CD4-positive, CD25-positive, alpha-beta regulatory T cell (primary cell): ENCODE measurements at places on chromosomes 13 and 19. TPM values are rescaled to one million over a fixed set of nuclear protein-coding genes. Genes with fewer than 3 reads are reported as not detected.

Gene ZNF793
- 2.2 TPM for polyA plus RNA-seq

Gene ELSPBP1
- not detected for polyA plus RNA-seq

GRCh38 chr19:30303131-30303654 lies 69.0 kb upstream of the ZNF536 start:
- no peak for DNase-seq

DNA sequence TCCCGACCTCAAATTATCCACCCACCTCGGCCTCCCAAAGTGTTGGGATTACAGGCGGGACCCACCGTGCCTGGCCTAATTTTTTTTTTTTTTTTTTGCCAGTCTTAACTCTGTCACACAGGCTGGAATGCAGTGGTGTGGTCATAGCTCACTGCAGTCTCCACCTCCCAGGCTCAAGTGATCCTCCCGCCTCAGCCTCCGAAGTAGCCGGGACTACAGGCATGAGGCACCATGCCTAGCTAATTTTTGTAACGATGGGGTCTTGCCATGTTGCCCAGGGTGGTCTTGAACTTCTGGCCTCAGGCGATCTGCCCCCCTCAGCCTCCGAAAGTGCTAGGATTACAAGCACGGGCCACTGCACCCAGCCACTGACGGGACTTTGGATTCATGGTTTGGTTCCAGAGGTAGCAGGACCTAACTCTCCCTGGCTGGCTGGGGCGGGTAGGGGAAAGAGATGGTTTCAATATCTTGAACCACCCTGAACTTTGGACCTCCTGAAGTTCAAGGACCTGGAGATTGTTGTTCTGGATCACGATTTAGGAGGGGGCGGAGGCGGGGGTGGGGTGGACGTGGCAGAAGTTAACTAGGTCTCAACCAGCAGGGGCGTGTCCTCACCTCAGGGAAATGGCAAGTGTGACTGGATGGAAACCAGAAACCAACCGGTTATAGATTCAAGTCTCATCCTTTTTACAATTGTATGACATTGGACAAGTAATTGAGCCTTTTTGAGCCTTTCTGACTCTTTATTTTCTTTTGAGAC lies 40.8 kb downstream of the IER2 start:
- no peak for DNase-seq

DNA sequence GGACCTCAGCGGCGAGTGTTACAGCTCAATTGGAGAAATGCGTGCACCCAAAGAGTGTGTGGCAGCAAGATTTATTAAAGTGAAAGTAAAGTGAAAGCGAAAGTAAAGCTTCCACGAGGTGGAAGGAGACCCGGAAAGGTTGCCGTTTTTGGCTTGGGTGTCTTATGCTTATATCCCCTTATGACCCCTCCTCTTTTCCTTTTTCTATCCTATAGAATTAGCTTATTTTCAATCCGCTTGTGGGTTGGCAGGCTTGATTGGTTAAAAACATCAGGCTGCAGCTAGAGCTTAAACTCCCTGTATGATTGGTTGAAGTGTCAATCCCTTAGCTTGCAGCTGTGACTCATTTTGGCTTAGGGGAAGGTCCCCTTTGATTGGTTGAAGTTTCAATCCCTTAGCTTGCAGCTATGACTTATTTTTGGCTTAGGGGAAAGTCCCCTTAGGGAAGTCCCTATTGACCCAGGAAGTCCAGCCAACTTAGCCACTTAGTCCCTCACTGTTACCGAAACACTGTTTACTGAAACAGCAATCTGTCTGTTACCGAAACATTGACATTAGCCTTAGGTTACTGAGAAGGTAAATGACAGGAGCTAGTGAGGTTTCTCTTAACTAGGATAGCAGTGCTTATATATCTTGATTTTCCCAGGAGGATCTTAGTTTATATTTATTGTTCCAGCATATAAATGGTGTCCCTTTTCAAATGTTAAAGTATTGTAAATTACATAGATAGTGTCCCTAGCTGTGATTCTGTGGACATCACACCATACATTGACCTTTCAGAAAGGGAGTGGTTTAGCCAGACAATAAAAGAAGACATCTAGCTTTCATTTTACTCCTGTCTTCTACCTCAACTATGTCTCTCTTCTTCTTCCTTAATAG lies 575.8 kb downstream of the DACH1 start:
- DNase-seq: peak; percentile 77

GRCh38 chr19:12772323-12772722 lies 3.0 kb downstream of the HOOK2 start:
- no peak for DNase-seq

- DNase-seq: no peak
These were observed 5.1 kb downstream of the DNMT1 start for GRCh38 chr19:10189616-10190015.

- no peak for DNase-seq
These were observed 100.0 kb upstream of the RAP2A start for GRCh38 chr13:97333983-97334382.
